ENCODE measurements at places on chromosomes 2 and 18. TPM values are rescaled to one million over a fixed set of nuclear protein-coding genes. Genes with fewer than 3 reads are reported as not detected.

The RAB6D gene
- 0.11 TPM for polyA plus RNA-seq

The CPS1 gene
- polyA plus RNA-seq: 0.48 TPM

The OSR1 gene
- polyA plus RNA-seq: not detected

The GALNT3 gene
- polyA plus RNA-seq: 3.6 TPM

The ANKRD30B gene
- polyA plus RNA-seq: not detected

The TMEM247 gene
- polyA plus RNA-seq: not detected

The MC5R gene
- polyA plus RNA-seq: not detected

The CDKL4 gene
- polyA plus RNA-seq: not detected

The SDC1 gene
- 36.1 TPM for polyA plus RNA-seq

The FBLN7 gene
- polyA plus RNA-seq: not detected

The STARD6 gene
- polyA plus RNA-seq: not detected

The DAPL1 gene
- polyA plus RNA-seq: not detected

The PAX3 gene
- not detected for polyA plus RNA-seq

The ARL4C gene
- polyA plus RNA-seq: not detected

The VSNL1 gene
- 0.10 TPM for polyA plus RNA-seq

The KCNG2 gene
- polyA plus RNA-seq: 0.16 TPM

The ACVR1C gene
- polyA plus RNA-seq: not detected

The ARHGAP25 gene
- 0.39 TPM for polyA plus RNA-seq

The SERPINB11 gene
- not detected for polyA plus RNA-seq

The REG3G gene
- polyA plus RNA-seq: not detected

The IAH1 gene
- 81.2 TPM for polyA plus RNA-seq

The GREB1L gene
- 0.05 TPM for polyA plus RNA-seq

The TUBB8B gene
- polyA plus RNA-seq: not detected

The LYPD1 gene
- not detected for polyA plus RNA-seq

The GALM gene
- polyA plus RNA-seq: 3.9 TPM

The SCN7A gene
- not detected for polyA plus RNA-seq

The REEP1 gene
- polyA plus RNA-seq: 0.16 TPM

The LYPD6 gene
- not detected for polyA plus RNA-seq

The VWC2L gene
- not detected for polyA plus RNA-seq

The CRYBA2 gene
- not detected for polyA plus RNA-seq

The DOCK10 gene
- polyA plus RNA-seq: 28.7 TPM

The CD207 gene
- polyA plus RNA-seq: not detected

The LINC00305 gene
- polyA plus RNA-seq: not detected

The ALPP gene
- not detected for polyA plus RNA-seq

The ACAA2 gene
- polyA plus RNA-seq: 134 TPM

The GNLY gene
- not detected for polyA plus RNA-seq

The GPR35 gene
- 0.32 TPM for polyA plus RNA-seq

The APOB gene
- not detected for polyA plus RNA-seq

The MC2R gene
- not detected for polyA plus RNA-seq

The ACOXL gene
- 1.1 TPM for polyA plus RNA-seq

The SPEG gene
- polyA plus RNA-seq: not detected

The LTBP1 gene
- polyA plus RNA-seq: 0.19 TPM

The MGAT4A gene
- polyA plus RNA-seq: 18.4 TPM

The ACADL gene
- not detected for polyA plus RNA-seq

The CD8B gene
- not detected for polyA plus RNA-seq

The PCARE gene
- polyA plus RNA-seq: not detected

The HOXD12 gene
- not detected for polyA plus RNA-seq

The TSPYL6 gene
- polyA plus RNA-seq: not detected

The TMEM200C gene
- polyA plus RNA-seq: not detected

The GPAT2 gene
- polyA plus RNA-seq: 0.08 TPM

The REV1 gene
- 20.0 TPM for polyA plus RNA-seq

The CDK15 gene
- polyA plus RNA-seq: not detected

The TFCP2L1 gene
- polyA plus RNA-seq: 0.02 TPM

The DSG4 gene
- 0.59 TPM for polyA plus RNA-seq

The LOXHD1 gene
- not detected for polyA plus RNA-seq

The TTN gene
- polyA plus RNA-seq: 4.0 TPM
